ENCODE measurements at places on chromosomes 2 and 18.

- DNase-seq = no peak
These were observed 50.1 kb downstream of the UBR3 start for GRCh38 chr2:169877398-169877797.

GRCh38 chr2:184683911-184684310, 85.6 kb downstream of the ZNF804A start:
- no peak for DNase-seq

DNA sequence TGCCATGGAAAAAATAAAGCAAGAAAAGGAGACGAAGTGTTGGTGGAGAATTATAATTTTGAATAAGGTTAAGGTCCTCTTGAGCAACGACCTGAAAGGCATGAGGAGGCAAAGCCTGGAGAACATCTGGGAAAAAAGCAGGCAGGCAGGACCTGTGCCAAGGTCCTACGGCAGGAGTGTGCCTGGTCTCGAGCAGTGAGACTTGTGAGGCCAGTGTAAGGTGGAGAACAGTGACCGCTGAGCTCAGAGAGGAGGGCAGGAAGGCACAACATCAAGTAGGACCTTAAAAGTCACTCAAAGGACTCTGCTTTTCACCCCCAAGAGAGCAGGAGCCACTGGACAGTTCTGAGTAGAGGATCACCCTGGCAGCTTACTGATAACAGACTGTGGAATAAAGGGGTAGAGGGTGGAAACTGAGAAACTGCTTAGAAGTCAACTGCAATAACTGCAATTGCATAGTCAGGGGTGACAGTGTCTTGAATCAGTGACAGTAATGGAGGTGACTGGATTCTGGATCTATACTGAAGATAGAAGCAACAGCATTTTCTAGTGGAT, 3.5 kb downstream of the NOL10 start:
- DNase-seq = no peak

DNA sequence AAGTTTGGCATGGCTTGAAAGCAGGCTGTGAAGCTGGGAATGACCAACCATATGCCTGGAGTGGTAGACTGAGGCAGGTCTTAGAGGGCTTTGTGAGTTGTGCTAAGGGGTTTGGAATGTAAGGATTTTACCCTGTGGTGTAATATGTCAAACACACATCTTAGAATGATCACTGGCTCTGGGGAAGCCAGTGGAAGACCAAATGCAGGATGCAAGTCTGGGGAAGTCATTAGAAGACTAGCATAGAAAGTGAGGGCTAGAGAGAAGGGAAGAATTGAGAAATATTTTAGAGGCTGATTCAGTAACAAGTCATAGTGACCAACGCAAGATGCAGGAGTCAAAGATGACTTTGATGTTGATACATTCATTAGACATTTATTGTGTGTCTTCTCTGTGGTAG, 3.5 kb upstream of the FHOD3 start:
- no peak for DNase-seq

- no peak for DNase-seq
These were observed 8.8 kb upstream of the SLC35F5 start for GRCh38 chr2:113765276-113765675.

DNA sequence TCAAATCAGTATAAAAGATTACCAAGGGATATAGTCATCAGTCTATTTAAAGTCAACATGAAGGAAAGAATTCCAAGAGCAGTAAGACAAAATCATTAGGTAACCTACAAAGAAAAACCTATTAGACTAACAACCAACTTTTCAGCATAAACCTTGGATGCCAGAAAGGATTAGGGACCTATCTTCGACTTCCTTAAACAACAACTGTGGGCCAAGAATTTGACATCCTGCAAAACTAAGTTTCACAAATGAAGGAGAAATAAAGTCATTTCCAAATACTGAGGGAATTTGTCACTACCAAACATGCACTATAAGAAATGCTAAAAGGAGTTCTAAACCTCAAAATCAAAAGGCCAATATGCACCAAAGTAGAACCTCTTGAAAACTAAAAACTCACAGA, 147.9 kb upstream of the TFPI start:
- no peak for DNase-seq

DNA sequence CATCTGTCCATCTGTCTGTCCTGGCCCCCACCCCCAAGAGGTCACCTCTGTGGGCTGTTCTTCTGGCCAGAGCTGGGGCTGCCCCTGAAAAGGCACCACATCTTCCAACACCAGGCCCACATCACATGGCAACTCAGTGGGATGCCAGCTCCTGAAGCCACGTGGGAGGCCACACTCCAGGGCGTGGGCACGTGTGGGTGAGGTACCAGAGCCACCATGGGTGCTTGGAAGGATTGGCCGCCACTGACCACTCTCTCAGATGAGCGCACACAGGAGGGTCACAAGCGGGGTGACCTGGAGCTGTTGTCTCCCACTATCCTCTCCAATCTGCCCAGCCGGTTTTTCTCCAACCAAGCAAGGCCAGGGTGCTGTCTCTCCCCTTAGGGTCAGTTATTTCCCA, 197.9 kb downstream of the TFCP2L1 start:
- DNase-seq = no peak

DNA sequence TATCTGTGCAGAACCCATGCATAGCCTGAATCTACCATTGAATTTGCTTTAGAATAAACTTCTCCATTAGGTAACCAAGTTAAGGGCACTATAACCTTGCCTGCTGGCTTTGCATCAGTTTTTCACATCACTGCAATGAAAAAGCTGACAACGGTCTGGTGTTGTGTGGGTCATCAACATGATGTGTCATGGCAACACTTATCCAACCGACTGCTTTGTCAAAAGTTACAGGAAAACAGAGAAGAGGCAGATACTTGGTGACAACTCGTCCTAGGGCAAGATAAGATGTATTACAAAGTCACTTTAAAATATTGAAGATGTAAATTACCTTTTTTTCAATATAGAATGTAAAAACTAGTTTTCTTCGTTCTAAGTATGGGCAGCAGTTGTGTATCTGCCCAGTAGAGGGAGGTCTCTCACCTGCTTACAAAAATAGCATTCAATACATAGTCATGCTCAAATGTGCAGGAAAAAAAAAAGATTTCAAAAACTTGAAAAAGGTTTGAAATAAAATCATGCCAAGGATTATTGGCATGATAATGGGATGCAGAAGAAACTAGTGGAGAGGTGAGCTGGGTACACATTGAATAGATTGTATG, 96.3 kb downstream of the EVA1A start:
- no peak for DNase-seq

- no peak for DNase-seq
These were observed 87.3 kb downstream of the HNRNPLL start for GRCh38 chr2:38515155-38516074.

- peak; percentile 75 for DNase-seq
These were observed 6.2 kb upstream of the GPR155 start for GRCh38 chr2:174492963-174493431.

- no peak for DNase-seq
These were observed 72.4 kb upstream of the SLC66A3 start for GRCh38 chr2:11082880-11083279.

DNA sequence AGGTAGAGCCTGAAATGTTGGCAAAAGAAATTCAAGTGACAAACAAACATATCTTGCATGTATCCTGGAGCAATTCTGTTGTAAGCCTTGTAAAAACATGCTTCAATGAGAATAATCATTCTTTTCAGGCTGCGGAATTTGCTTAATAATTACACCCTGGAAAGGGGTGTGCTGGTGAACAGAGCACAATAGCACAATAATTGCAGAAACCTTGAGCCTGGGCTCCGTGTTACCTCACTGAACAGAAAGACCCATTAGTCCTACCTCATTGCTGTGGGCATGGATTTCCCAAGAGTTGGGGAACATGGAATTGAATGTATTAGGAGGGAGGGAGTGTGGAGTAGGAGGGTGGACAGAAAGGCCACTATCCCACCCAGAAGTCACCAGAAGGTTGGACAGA, 168.0 kb upstream of the ALKAL2 start:
- no peak for DNase-seq

- no peak for DNase-seq
These were observed 611 bp downstream of the TCF7L1 start for GRCh38 chr2:85133751-85134254.

- no peak for DNase-seq
These were observed 188.0 kb upstream of the PKDCC start for GRCh38 chr2:41859615-41860514.

DNA sequence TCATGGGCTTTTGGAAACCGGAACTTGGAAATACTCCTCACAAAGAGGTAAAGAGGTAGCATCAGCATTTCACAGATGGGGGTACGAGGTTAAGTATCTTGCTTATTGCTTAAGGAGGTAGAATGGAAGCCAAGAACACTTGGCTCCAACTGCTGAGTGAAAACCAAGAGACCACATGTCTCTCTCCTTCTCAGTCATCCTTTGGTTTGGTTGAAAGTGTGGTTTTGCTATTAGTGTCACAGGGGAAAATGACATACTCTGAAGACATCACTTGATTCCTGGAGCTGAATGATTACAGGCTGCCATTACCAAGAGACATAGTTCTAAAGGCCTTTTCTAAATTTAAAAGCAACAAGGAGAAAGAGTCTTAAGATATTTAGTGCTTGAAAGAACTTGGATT, 41.5 kb downstream of the ANTXR1 start:
- no peak for DNase-seq

DNA sequence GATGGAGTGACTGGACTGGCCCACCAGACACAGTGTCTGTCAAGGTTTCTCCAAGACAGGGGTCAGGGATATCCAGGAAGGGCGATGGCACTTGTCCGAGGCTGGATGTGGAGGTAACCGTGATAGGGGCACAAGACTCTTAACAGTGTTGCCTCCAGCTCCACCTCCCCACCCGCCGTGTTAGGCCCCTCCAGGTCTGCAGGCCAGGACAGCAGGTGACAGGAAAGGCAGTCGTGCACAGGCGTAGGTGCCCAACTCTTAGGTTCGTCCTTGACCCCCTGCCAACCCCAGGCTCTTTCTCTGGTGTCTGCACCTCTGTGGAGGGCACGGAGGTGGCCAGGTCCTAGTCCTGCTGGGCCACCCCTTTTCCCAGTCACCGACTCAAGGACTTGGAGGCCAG, 10.1 kb downstream of the ITM2C start:
- no peak for DNase-seq

GRCh38 chr2:157413326-157414035, 30.4 kb downstream of the CYTIP start:
- peak; percentile 73 for DNase-seq

- DNase-seq = no peak
These were observed 313.1 kb upstream of the SYT4 start for GRCh38 chr18:43590182-43590903.

GRCh38 chr2:218019411-218020060, 16.7 kb upstream of the TNS1 start:
- no peak for DNase-seq

- DNase-seq = no peak
These were observed 25.6 kb upstream of the RPE start for GRCh38 chr2:209976698-209977385.

DNA sequence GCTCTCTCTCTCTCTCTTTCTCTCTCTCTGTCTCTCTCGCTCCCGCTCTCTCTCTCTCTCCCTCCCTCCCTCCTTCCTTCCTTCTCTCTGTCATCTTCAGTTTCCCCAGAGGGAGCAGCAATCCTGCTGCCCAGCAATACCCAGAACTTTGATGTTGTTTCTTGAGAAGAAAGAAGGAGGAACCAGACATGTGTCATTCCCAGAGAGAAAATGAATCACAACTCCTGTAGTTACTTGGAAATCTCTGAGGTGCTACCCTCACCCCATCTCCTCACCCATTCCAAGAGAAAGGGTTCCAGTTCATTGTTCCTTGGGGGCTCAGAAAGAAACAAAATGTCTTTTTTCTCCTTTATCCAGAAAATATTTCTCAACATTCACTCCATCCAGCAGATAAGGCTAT, 449.1 kb downstream of the TNS1 start:
- DNase-seq = no peak

GRCh38 chr2:39179974-39180960, 59.4 kb upstream of the SOS1 start:
- no peak for DNase-seq

- no peak for DNase-seq
These were observed 94.6 kb upstream of the SMAD2 start for GRCh38 chr18:48024881-48025660.

- no peak for DNase-seq
These were observed 114.1 kb downstream of the PLEKHM3 start for GRCh38 chr2:207911215-207911614.

DNA sequence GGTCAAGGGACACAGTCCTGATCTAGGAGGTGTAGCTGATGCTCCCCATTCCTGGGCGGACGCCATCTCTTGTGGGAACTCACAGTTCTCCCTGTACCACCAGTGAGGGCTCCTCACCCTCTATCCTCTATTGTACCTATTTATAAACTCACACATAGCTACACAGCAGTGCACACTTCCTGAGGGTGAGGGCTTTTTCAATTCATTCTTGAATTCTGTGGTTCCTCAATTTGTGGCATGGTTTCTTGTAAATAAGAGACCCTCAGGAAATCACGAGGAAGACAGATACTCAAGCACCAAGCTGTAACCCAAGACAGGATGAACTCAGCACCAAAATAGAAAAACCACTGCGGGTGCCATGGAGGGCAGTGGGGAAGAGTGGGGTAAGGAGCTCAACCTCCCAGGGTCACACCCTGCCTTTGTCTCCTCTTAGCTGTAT, 245.9 kb upstream of the PXDN start:
- DNase-seq = no peak

- DNase-seq = no peak
These were observed 111.1 kb downstream of the ACOXL start for GRCh38 chr2:110843496-110843895.

DNA sequence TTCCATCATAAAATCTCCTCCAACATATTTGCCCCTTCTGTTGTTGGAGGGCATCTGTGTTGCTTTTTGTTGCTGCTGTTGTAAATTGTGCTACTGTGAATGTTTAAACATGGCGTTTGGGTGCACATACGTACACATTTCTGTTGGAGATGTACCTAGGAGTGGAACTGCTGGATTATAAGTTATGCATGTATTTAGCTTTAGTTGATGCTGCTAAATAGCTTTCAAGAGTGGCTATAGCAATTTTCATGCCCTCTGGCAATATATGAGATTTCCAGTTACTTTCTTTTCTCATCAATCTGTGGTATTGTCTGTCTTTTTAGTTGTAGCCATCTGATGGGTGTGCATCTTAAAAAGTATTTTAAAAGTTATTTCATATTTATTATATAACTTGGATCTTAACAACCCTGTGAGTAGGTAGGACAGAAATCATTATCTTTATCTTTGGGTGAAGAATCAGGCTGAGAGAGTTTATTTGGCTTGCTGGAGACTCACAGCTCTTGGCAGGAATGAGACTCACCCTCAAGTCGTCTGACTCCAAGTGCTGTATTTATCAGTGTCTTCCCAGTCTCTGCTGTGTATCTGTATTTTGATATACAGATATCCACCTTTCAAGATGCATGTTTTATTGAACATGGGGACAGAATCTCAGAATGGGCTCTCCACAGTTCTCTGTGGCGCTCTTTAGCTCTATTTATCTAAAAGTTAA, 16.9 kb downstream of the ZNF236 start:
- DNase-seq = no peak

GRCh38 chr2:72115110-72116080, 32.3 kb downstream of the CYP26B1 start:
- no peak for DNase-seq
